Fibroblast of skin of right biceps (primary cell): ENCODE measurements at places on chromosomes 2 and 18.

DNA sequence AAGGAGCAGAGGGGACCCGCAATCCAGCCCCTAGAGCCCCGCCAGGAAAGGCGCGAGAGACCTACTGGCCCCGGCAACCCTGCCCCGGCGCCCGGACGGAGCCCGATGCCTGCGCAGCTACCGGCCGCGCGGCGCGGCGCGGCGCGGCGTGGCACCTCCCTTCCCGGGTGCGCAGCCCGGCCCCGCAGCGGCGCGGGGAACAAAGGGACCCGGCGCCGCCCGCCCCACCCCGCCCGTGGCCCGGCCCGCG lies 307 bp downstream of the CDH2 start:
- no peak for DNase-seq

- DNase-seq = no peak
Measured at GRCh38 chr18:79739440-79739778, 58.3 kb upstream of the KCNG2 start.

- DNase-seq = no peak
Measured at GRCh38 chr2:12674644-12675328, 42.0 kb upstream of the TRIB2 start.

DNA sequence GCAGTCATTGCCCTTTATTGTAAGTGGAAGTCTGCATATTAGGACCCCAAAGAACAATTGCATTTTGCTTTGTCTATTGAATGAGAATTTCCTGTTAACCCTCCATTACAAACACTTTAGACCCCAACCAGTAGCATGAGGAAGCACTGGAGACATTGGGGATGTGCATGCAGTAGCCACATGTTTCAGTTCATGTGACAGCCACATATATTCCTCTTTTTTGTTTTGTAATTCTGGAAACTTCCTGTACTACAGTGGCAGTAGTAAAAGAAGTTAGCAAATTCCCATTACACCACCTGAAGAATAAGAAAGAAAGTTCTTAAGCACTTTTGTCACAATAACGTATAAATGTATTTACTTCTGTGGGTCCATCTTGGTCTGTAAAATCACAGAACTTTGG lies 281.1 kb upstream of the SLC14A2 start:
- no peak for DNase-seq

DNA sequence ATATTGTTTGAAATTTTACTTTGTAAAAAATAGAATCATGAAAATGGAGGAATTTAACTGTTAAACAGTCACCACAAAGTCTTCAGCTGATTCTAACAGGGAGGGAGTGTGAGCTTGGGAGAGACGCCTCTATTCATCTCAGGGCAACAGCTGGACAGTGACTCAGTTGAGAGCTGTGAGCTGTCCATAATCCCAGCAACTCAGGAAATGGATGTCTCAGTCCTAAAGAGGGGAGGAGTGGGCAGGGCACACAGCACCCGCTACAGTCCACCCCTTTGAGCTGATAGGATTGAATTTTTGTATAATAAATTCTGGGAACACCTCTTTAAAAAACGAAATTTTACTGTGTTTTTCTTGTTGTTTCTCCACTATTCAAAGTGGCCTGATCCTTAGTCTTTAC lies 255.1 kb upstream of the THUMPD2 start:
- peak; percentile 83 for DNase-seq

GRCh38 chr2:27067385-27067784 lies 4.1 kb downstream of the OST4 start:
- DNase-seq = no peak

- no peak for DNase-seq
Measured at GRCh38 chr2:171316220-171316619, 117.6 kb downstream of the METTL8 start.

DNA sequence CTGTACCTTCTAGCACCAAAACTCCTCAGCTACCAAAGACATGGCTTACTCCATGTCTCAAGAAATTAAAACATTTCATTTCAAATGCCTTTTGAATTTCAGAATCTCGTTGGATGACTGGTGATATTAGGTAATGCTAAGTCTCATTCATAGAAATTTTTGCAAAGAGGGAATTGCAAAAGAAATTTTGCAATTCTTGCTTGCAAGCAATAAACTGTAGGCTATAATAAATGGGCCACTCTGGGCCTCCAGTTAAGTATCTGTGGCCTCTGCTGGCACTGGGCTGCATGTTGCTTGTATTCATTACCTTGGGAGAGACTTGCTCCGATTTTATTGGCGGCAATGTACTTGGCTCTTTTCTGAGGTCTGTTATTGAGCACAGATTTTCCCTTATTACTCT lies 2.8 kb upstream of the LCLAT1 start:
- no peak for DNase-seq

- peak; percentile 92 for DNase-seq
Measured at GRCh38 chr2:67259556-67260342, 137.4 kb upstream of the ETAA1 start.

DNA sequence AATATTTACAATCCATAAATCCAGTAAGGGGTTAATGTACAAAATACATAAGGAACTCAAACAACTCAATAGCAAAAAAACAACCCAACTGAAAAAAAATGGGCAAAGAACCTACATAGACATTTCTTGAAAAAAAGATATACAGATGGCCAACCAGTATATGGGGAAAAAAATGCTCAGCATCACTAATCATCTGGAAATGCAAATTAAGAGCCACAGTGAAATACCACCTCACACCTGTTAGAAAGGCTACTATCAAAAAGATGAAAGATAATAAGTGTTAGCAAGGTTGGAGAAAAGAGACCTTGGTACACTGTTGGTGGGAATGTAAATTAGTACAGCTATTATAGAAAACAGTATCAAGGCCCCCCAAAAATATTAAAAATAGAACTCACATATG lies 14.6 kb downstream of the AP1S3 start:
- no peak for DNase-seq

DNA sequence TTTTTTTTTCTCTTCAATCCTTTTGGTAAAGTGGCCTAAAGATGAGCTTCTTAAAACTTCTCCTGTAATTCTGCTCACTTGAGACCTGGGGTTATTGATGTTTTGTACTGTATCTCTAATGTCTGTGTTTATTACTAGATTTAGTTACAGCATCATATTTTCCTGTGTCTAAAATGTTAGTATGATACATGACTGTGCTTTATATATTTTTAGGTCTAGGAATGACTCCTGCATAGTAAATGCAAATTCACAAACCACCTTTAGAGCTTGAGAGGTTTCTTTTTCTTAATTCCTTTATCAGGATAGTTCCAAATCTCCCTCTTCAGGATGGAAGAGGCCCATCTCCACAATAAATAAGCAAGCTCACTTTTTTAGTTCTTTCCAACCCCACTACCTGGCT lies 197.6 kb downstream of the SETBP1 start:
- DNase-seq = no peak

GRCh38 chr2:38030635-38031355 lies 45.2 kb downstream of the CYP1B1 start:
- DNase-seq = peak; percentile 4

DNA sequence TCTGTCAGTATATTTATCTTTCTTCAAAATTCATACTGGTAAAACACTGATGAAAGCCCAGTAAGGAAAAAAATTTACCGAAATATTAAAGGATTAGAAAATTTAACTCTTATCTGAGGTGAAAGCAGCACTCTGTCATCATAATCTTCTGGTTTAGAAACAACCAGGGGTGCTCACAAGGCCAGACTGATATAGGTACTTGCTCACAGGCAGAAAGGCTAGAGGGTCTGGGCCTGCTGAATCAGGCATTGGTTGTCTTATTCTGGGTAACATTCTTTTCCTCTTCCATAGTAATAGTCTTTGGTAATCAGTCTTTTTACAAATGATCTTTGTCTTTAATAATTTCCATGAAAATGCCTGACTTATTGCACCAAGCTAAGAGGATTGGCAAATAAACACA lies 221.4 kb upstream of the TFPI start:
- peak; percentile 6 for DNase-seq

GRCh38 chr2:121019071-121019470 lies 265.9 kb downstream of the TFCP2L1 start:
- no peak for DNase-seq

- DNase-seq = no peak
Measured at GRCh38 chr18:14922965-14923565, 175.1 kb downstream of the ANKRD30B start.

DNA sequence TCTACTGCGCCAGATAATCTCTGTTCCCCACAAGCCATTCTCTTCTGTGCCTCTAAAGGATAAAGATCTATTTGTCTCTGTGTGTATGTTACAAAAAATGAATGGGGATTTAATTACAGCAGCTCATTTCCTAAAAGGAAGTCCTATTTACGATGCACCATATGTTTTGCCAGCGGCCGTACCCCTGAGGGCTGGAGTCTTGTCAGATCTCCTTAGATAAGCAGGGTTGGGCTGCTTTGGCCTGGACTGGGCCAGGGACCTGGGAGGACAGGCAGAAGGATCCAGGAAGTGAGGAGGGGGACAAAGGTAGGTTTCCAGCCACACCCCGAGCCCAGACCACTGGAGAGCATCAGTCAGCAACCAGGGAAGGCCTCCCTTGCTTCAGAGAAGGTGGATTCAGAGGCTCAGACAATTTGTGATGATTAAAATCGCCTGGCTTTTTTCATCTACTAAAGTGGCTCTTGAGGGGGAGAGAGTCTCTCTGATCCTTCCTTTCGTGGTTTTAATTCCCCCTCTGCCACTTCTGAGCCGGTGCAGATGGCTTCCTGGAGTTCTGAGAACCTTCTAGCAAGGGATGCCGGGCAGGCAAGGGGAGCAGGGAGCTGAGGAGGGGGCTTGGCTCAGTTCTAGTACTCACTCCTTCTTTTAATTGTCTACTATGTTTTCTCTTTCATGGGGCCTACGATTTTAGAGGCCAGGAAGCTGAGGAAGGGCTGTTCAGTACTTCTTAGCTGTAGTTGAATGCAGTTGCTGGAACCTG lies 42.1 kb downstream of the MYCN start:
- no peak for DNase-seq

GRCh38 chr2:101190747-101191516 lies 39.8 kb upstream of the TBC1D8 start:
- DNase-seq = no peak

GRCh38 chr2:72694715-72695496 lies 130.9 kb downstream of the EXOC6B start:
- DNase-seq = peak; percentile 81

GRCh38 chr18:56770097-56770496 lies 118.9 kb downstream of the WDR7 start:
- no peak for DNase-seq

DNA sequence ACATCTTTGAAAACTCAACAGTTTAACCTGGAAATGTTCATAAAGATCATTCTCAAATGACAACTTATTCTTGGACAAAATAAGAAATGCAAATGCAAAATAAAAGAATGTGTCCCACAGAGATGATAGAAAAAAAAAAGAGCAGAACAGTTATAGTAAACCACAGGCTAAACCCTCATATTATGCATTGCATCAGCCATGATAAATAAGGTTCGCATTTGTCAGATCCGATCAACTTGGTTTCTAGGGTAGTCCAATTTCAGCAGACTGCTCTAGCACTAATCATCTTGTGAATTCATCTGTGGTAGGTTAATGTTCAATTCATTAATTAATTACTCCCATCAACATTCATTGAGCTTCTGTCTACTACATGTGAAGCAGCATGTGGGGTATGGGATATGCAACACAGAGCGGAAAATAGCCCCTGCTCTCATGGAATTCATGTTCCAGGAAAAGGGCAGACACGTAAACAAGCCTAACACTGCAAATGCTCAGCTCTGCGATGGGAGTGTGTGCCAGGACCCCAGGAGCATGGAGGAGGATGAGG lies 316.2 kb upstream of the REV1 start:
- peak; percentile 45 for DNase-seq

DNA sequence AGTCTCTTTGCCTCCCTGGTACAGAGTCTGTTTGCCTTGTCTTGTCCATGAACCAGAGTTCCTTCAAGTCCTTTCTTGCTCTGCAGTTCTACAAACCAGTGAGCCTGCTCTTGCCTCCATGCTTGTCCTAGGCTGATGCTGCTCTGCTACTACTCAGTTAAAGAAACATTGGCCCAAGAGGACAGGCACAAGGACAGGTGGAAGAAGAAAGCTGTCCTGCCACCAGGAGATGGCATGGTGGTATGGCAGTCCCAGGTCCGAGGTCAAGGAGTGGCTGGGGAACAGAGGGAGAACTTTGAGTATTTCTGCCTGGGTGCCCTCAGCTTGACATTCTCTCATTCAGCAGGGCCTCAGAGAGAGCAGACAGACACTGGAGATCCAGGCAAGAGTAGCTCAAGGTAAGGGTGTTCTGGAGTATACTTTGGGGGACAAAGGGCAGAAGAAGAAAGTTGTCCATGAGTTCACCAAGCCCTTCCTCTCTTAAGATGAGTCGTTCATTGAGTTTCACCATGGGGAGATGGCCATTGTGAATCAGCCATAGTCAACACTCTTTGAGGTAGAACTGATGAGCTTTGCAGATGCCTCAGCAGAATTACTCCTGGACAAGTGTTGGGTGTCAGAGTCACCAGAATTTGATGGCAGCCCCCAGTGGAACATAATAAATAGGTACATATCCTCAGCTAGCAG lies 20.4 kb downstream of the TTC32 start:
- no peak for DNase-seq

GRCh38 chr2:160261732-160262131 lies 61.7 kb upstream of the ITGB6 start:
- DNase-seq = no peak

GRCh38 chr2:139805441-139805840 lies 1025.3 kb upstream of the NXPH2 start:
- DNase-seq = peak; percentile 4

DNA sequence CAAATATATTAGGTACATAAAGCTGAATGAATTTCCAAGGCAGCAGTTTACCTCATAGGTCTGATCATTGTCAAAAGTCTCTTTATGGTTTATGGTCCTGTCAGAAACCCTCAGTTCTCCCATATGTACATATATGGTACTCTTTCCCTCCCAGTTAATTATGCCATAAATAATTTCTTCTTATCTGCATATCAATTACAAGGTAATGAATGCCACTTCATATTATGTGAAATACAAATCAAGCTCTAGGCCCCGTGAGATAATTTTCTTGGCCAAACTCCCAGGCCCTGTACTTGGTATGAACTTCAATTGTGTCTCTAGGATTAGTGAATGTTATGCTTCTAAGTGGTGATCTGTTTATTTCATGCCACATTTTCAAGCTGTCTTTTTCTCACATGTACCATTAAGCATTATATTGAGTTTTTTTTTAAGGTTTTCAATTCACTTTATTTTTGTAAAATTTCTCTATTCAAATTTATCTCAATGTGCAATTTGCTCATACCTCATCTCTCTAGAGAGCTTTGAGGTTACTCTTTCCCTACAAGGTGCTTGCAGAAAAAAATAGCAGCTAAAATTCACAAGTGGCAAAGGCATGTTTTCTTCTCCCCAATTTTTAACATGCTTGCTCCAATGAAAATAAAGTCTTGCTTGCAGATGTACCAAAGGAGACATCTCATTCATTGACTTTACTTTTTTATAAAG lies 430.6 kb upstream of the VRK2 start:
- DNase-seq = no peak

GRCh38 chr18:6683112-6683876 lies 46.2 kb upstream of the ARHGAP28 start:
- DNase-seq = no peak

GRCh38 chr2:70896765-70897202 lies 38.9 kb upstream of the ATP6V1B1 start:
- no peak for DNase-seq

- no peak for DNase-seq
Measured at GRCh38 chr18:31686986-31687928, 2.9 kb upstream of the B4GALT6 start.

- no peak for DNase-seq
Measured at GRCh38 chr2:217775920-217776503, 226.8 kb downstream of the TNS1 start.

GRCh38 chr2:62099523-62100175 lies 96.3 kb upstream of the B3GNT2 start:
- DNase-seq = no peak

GRCh38 chr2:16798472-16798871 lies 132.8 kb upstream of the CYRIA start:
- DNase-seq = no peak
